ENCODE measurements at places on chromosomes 2 and 18. TPM values are rescaled to one million over a fixed set of nuclear protein-coding genes. Genes with fewer than 3 reads are reported as not detected.

GRCh38 chr2:44351088-44351487 is 10.2 kb downstream of the PREPL start:
- no peak for DNase-seq

- DNase-seq: no peak
Observed at GRCh38 chr2:120052597-120052996, 39.7 kb downstream of the EPB41L5 start.

GRCh38 chr2:47460766-47461165 is 57.8 kb downstream of the MSH2 start:
- DNase-seq: no peak

The BIN1 gene
- 25.2 TPM for total RNA-seq

- DNase-seq: no peak
Observed at GRCh38 chr2:109609352-109610024, 4.3 kb downstream of the SEPTIN10 start.

GRCh38 chr18:54151376-54151775 is 73.1 kb downstream of the MBD2 start:
- DNase-seq: no peak

- DNase-seq: no peak
Observed at GRCh38 chr2:23394700-23395099, 9.7 kb downstream of the KLHL29 start.

- no peak for DNase-seq
Observed at GRCh38 chr2:234334151-234334550, 162.7 kb downstream of the ARL4C start.

The PSMA8 gene
- total RNA-seq: 0.25 TPM

The VWC2L gene
- not detected for total RNA-seq

- no peak for DNase-seq
Observed at GRCh38 chr18:80205294-80205693, 42.0 kb downstream of the PARD6G start.

DNA sequence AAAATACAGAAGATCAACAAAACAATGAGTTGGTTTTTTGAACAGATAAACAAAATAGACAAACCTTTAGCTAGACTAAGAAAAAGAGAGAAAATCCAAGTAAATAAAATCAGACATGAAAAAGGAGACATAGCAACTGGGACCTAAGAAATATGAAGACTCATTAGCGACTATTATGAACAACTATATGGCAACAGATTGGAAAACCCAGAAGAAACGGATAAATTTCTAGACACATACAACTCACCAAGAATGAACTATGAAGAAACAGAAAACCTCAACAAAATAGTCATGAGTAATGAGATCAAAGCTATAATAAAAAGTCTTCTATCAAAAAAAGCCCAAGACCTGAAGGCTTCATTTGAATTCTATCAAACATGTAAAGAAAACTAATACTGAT is 59.3 kb downstream of the EPB41L3 start:
- no peak for DNase-seq

GRCh38 chr2:46506131-46506706 is 26.9 kb downstream of the TMEM247 start:
- DNase-seq: no peak

The CNRIP1 gene
- 48.9 TPM for total RNA-seq

GRCh38 chr2:32427672-32428610 is 71.1 kb downstream of the BIRC6 start:
- no peak for DNase-seq

- DNase-seq: no peak
Observed at GRCh38 chr2:146363731-146364130, 1481.1 kb upstream of the ACVR2A start.

- DNase-seq: no peak
Observed at GRCh38 chr2:78202986-78203670, 681.0 kb upstream of the LRRTM4 start.

- DNase-seq: no peak
Observed at GRCh38 chr2:232418466-232419244, 12.0 kb downstream of the ALPG start.

GRCh38 chr2:3535794-3536681 is 16.7 kb upstream of the ADI1 start:
- peak; percentile 80 for DNase-seq

- DNase-seq: no peak
Observed at GRCh38 chr2:96251721-96252292, 14.0 kb downstream of the TMEM127 start.

DNA sequence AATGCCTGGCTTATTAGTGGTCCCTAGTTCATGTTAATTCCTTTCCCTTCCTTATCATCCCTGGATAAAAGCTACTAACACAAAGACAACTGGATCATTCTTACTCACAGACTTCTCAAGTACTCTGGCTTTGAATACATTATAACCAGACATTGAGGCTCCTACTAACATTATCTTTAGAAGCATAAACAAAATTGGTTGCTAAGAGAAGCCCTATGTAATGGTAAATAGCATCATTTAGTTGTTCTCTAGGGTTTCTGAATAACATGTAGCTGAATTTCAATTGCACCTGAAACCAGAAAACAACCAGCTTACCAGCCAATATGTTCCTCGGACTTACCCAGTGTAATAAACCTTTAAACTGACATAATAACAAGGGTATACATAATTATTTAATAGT is 114.1 kb upstream of the NCKAP5 start:
- no peak for DNase-seq

GRCh38 chr2:219416235-219416602 is 2.0 kb upstream of the DES start:
- no peak for DNase-seq

- no peak for DNase-seq
Observed at GRCh38 chr2:71454221-71455010, 1.1 kb downstream of the DYSF start.

GRCh38 chr18:68181956-68182355 is 533.0 kb downstream of the TMX3 start:
- DNase-seq: no peak

DNA sequence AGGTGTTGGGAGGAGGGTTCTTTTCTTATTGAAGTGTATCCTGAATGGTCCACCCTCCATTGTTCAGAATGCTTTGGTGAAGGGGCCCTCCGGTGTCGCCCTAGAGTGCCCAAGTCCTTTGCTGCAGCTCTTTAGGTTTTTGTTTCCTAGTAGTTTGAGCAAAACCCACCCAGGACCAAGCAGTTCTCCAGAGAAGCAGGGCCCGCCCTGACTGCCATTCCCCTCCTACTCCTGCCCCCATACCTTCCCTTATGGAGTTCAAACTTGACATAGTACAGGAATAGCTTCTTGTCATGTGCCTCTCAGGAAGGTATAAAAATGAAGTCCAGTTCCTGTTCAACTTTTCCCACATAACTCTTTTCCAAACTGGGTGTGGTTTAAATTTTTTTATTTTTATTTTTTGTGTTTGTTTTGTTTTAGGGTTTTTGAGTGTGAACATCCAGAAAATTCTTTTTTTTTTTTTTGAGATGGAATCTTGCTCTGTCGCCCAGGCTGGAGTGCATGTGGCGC is 5.6 kb downstream of the MERTK start:
- DNase-seq: no peak

DNA sequence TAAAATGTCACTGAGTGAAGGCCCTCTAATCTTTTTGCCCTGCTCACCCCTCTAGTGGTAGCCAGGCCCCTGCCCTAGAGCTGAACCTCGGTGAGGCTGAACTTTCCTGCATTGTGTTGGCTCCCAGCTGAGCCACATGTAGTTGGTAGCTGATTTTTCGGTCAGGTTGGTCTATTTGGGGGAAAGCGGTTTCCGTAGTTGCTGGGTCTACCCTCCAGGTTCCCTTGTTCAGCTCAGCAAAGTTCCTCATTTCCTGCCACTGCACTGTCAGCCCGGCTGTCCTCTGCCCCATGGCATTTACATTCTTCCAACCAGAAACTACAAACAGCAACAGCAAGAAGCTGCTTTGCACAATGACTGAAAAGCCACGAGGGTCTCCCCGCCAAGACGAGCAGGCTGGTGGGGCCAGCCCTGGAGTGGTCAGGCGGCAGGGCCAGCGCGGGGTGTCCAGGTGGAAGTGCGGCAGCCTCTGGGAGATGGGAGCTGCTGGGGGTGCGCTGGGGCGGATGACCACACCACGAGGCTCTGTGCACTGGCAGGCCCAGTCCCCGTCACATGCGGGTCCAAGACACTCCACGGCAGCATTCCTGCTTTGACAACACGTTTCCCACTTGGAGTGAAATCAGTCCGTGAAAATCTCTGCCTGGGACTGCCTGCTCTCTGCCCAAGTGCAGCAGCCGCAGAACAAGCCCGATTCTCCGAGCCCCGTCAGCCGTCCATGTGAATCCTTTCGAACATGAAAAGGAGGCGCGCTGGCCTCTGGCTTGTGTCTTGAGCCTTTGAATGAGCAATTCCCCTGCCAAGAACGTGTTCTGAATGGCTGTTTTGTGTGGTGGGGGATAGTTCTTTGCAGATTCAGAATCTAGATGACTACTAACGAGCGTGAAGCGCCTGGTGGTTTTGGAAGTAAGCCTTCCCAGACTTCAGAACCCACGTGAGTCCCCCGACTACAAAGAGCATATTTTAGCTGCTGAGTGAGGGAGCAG is 159.4 kb downstream of the ASB1 start:
- DNase-seq: no peak

GRCh38 chr2:159939946-159940345 is 122.5 kb downstream of the PLA2R1 start:
- peak; percentile 24 for DNase-seq

The NCKAP5 gene
- total RNA-seq: 2.2 TPM

GRCh38 chr2:168642873-168643272 is 159.6 kb upstream of the NOSTRIN start:
- DNase-seq: no peak

DNA sequence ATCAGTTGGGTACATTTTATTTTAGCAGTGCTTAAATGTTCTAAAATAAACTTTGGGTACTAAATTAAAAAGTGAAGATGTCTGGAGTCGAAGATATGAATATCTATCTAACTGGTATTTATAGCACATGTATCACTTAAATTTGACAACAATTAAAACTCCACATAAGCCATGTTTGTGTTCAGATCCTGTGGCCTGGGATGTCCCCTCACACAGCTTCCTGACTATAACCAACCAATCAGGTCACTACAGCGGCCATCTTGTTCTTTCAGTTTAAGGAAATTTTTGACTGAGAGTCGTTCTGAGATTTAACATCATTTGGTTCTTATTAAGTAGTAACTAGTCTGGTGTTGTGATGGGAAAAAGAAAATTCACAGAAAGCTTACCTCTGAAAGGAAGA is 170.7 kb upstream of the NRP2 start:
- no peak for DNase-seq

GRCh38 chr2:55550368-55551102 is 31.0 kb downstream of the CFAP36 start:
- DNase-seq: no peak

DNA sequence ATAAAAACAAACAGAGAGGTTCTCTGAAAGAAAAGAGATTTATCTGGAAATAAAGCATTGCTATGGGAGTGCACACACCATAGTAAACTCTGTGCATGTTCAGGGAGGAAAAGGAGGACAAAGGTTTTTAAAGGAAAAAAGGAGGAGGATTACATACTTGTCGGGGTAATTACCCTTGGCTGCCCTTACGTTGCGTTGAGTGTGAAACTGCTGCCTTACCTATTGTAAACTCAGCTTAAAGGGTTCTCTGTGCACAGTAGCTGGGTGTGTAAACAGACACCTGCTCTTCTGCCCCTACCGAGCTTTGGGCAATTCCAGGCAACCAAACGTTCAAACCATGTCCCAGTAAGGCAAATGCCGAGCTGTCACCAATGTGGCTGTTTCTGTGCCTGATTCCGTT is 29.6 kb upstream of the PXDN start:
- DNase-seq: no peak

- no peak for DNase-seq
Observed at GRCh38 chr2:175871331-175872004, 130.6 kb downstream of the LNPK start.

The FN1 gene
- total RNA-seq: 438 TPM

- no peak for DNase-seq
Observed at GRCh38 chr2:3604207-3604877, 9.4 kb downstream of the COLEC11 start.

The DLX1 gene
- total RNA-seq: 0.15 TPM

The MAPK4 gene
- total RNA-seq: 6.5 TPM

DNA sequence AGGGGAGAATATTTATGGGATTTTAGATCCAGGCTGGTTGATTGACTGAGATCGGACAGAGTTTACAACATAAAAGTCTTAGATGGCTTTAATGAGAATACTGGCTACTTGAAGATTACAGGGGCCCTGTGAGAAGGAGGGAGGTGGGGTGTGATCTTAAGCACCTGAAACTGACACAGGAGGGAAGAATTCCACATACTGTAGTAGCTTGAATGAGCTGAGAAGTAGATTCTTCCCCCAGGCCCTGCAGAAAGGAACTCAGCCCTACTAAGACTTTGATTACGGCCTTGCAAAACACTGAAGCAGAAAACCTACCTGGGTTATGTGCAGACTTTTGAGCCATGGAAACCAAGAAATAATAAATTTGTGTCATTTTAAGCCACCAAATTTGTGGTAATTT is 1062.9 kb upstream of the GYPC start:
- no peak for DNase-seq

GRCh38 chr2:167181134-167181533 is 292.9 kb downstream of the XIRP2 start:
- no peak for DNase-seq

DNA sequence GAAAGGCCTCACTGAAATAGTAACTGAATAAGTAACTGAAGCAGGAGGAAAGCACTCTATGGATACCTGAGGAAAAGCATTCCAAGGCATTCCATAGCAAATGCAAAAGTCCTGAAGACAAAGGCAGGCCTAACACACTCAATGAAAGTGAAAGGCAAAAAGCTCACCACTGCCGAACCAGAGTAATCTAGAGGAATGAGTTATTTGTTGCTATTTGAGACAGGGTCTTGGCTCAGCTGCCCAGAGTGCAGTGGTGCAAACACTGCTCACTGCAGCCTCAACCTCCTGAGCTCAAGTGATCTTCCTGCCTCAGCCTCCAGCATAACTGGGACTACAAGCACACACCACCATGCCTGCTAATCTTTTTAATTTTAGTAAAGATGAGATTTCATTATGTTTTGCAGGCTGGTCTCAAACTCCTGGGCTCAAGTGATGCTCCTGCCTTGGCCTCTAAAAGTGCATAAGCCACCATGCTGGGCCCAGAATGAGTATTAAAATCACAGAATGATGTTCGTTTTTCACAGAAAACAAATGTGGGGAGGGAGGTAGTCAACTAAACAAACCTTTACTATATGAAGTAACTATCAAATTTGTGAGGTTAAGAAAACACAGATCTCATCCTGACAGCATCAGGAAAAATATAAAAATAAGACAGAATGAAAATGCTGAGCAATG is 17.9 kb downstream of the PIAS2 start:
- no peak for DNase-seq

GRCh38 chr18:9926223-9926894 is 12.5 kb downstream of the VAPA start:
- no peak for DNase-seq

DNA sequence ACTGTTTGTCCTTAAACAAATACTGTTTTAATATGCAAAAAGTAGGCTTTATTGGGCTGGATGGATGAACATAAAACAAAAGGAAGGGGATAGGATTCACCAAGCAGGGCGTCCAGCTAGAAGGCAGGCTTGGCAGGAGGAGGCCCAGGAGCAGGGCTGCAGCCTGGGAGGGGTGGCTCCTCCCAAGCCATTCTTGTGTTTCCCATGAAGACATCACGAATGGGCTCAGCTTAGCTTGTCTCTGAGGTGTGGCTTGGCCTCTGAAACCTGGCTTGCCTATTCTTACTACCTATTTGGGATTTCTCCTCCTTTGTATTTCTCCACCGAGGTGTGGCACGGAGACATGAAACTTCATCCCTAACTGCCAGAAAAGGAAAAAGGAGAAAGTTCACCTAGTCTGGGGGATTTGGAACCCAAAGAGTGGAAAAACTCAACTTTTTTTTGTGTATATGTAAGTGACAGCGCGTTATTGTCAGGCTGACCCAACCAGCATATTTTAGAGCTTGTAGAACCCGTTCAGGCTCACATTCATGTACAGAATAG is 481.9 kb upstream of the SPRED2 start:
- no peak for DNase-seq

GRCh38 chr2:187774551-187775071 is 220.4 kb upstream of the TFPI start:
- no peak for DNase-seq
